ENCODE measurements at places on chromosomes 6 and 20.

DNA sequence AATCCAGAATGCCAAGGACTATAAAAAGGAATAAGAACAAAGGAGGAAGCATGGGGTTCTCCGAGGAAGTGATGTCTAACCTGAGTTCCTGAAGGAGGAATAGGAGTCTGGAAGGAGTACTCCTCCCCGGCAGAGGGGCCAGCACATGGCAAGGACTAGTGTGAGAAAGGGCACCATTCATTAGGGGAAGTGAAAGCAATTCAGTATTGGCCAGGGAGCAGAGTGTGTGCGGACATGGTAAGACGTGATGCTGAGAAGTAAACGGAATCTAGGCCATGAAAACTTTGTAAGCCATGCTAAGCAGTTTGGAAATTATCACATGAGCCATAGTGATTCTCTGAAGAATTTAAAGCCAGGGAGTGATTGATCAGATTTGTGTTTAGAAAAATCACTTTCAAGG is 218.9 kb upstream of the PRDM1 start:
- no peak for DNase-seq

GRCh38 chr6:967701-968100 is 274.8 kb upstream of the EXOC2 start:
- DNase-seq: no peak

- no peak for DNase-seq
Measured at GRCh38 chr6:118704915-118705314, 53.5 kb upstream of the CEP85L start.

DNA sequence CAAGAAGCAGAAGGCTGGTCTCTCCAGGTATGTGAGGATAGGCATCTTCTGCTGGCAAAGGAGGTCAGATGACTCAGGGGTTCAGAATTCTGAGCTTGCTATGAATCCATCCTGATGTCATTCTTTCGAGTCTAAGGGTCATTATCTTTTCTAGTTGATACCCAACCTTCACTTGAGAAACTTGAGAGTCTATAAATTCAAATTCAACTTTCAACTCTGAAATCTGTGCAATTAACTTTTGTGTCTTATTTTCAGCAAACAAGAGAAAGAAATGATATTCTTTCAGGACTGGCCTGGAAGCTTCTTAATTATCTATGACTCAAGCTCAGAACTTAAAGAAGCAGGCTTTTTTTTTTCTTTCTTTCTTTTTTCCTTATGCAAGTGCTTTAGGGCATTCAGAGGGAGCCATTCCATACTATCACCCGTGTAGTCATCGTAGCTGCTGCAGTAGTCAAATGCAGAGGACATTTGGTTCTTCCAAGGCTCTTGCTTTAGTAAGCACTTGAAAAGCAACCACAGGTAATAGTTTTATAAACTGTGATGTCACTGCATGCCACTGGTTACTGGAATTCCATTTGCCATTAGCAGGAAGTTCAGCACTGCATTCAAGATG is 93.0 kb downstream of the ADTRP start:
- DNase-seq: no peak

DNA sequence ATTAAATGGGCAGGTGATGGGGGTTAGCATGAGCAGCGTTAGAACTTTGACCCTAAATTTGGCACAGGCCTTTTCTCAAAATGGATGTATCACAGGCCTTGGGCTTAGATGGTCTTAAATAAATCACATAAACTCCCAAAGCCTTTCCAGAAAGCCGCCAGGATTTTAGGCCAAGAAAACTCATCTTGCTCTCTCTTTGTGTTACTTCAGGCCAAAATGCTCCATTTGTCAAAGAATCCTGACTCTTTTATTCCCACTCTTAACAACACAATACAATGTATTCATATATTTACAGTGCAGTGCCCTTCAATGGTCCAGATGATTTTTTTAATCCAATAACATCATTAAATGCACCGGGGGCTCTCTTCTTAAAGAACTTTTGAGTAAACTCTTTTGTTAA is 5.9 kb upstream of the TCP11 start:
- no peak for DNase-seq

- no peak for DNase-seq
Measured at GRCh38 chr6:105437236-105437635, 34.4 kb upstream of the PREP start.

DNA sequence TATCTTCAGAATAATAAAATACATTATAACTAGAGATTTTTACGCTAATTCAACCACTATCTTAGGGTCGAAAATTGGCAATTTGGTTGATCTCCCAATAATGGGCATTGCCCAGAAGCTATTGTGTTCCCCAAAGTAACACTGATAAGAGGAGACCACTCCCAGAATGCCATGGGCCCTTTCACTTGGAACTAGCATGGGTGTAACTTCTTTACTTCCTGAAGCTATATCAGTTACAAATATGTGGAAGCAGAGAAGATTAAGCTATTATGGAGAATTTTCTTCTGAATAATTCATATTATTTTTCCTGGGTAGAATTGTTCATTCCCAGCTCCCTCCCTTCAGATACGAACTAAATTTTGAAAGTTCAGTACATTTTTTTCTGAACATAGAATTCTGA is 48.2 kb upstream of the JAG1 start:
- no peak for DNase-seq

DNA sequence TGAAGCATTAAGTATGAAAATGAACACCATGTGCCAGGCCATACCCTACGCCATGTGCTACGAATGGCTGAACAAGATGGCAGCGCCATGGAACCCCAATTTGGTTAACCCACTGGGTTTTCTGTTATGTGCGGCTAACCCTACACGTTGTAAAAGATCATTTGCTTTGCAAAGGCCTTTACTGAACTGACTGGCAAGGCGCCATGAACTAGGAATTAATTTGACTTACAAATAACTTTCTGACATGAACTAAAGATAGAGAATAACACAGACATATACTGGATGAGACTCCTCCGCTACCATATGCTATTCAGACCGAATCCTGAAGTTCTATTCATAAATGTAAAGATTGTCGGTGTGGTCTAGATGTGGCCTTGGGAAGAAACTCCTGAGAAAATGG is 3.9 kb downstream of the CNKSR3 start:
- DNase-seq: no peak

GRCh38 chr6:109471105-109471810 is 11.8 kb downstream of the ZBTB24 start:
- DNase-seq: no peak

- DNase-seq: no peak
Measured at GRCh38 chr20:17671011-17671410, 11.0 kb downstream of the RRBP1 start.

DNA sequence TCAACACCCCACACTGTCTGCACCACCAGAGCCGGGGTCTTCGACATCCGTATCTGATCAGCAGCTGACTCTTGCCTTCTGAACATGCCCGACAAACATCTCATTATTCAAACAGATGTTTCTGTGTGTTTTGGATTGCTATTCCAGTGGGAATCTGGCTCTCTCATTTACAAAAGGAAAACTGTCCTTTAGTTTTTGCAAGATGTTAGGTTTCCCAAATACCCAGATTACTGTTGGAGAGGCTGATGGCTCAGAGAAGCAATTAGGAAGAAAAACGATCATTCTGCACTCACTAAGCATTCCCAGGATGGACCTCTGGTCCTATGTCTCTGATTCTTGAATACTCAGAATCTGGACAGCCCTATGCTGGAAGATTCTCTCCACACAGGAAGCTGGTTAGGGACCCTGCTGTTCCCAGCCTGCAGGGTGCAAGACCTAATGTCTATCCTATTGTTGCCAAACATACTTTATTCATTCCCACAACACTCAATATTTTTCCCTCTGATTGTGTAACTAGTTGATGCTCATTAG is 532.9 kb downstream of the CDH26 start:
- no peak for DNase-seq

- no peak for DNase-seq
Measured at GRCh38 chr6:104630955-104631354, 228.8 kb downstream of the HACE1 start.

Data from stimulated activated CD4-positive, alpha-beta T cell treated with anti-CD3 and anti-CD28 coated beads, Interleukin-4, amount 100 ng/mL, for 48 hours (primary cell).